ENCODE measurements at places on chromosomes 6 and 20.

DNA sequence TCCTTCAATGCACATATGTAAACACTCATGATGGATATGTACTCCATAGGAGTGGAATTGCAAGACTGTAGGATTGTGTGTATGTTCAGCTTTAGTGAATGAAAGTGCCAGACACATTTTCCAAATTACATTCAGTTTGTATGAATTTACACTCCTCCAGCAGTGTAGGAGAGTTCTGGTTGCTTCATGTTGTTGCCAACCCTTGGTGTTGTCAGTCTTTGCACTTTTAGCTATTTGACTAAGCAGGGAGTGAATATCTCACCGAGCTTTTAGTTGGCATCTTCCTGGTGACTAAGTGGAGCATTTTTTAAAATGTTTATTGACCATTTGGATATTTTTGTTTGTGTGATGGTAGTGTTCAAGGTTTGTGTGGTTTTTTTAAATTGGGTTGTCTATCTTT lies 23.9 kb downstream of the NKX2-4 start:
- no peak for DNase-seq

- peak; percentile 76 for DNase-seq
Measured at GRCh38 chr20:25065625-25066338, 7.8 kb upstream of the ACSS1 start.

- peak; percentile 12 for DNase-seq
Measured at GRCh38 chr6:135088818-135089809, 34.5 kb upstream of the HBS1L start.

DNA sequence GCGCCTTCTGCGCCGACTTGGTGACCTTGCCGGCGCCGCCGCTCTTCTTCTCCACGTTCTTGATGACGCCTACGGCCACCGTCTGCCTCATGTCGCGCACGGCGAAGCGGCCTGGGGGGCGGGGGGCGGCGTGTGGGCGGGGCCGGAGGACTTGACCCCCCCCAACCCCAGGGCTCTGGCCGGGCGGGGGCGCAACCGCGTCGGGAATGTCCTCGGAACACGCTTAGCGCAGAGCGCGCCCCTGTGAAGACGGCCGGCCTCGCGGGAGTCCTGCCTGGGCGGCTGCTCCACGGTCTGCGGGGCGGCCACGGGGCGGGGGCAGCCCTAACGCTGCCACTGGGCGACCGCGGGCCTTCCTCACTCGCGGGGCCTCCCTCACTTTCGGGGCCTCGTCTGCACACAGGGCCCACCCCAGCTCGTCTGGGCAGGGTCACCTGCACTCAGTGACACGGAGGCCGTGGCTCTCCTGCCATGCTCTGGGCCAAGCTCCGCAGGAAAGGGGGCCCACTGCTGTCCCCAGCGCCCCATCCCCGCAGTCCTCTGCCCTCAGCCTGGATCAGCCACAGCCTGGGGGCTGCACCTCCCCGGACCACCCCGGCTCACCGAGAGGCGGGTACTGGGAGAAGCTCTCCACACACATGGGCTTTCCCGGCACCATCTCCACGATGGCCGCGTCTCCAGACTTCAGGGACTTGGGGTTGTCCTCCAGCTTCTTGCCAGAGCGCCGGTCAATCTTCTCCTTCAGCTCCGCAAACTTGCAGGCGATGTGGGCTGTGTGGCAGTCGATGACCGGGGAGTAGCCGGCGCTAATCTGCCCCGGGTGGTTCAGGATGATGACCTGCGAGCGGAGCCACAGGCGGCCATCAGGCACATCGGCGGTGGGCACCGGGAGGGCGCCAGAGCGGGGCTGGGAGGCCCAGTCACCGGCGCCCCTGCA lies 10.3 kb downstream of the EEF1A2 start:
- no peak for DNase-seq

DNA sequence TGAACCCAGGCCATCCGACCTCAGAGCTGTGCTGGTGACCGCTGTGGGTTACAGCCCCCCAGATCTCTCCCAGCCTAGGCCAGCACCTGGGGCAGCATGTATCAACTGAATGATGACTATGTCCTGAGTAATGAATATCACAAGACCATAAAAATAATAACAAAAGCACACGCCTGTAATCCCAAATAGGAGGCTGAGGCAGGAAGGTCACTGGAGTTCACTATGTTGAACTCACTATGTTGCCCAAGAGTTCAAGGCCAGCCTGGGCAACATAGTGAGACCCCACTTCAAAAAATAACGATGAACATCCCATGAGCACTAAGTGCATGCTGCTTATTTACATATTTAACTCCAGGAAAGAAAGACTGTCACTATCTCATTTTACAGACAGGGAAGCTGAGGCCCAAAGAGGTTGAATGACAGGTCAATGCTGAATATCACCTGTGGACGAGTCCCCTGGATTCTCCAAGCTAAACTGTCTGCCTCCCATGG lies 92.3 kb downstream of the NFATC2 start:
- DNase-seq: no peak

GRCh38 chr6:51250317-51250716 lies 431.6 kb downstream of the TFAP2B start:
- DNase-seq: no peak

- DNase-seq: no peak
Measured at GRCh38 chr6:31871046-31871659, 7.6 kb downstream of the SLC44A4 start.

DNA sequence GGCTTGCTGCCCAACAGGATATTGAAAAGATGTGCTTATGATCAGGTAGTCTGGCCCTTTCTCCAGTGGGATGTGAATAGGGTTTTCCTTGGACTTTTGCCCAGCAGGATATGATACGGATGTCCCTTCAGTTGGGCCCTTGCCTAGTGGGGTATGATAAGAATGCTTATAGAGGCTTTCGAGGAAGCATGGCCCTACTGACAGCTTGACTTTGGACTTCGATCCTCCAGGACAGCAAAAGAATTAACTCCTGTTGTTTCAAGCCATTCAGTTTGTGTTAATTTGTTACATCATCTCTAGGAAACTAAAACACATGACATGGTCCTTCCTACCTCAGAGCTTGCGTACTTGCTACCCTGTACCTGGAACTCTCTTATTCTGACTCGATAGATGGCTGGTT lies 9.7 kb upstream of the ZNF334 start:
- no peak for DNase-seq

GRCh38 chr20:57567471-57568079 lies 6.7 kb downstream of the PCK1 start:
- DNase-seq: no peak

GRCh38 chr6:39151211-39151610 lies 36.2 kb upstream of the SAYSD1 start:
- DNase-seq: no peak

GRCh38 chr6:38476141-38476540 lies 163.6 kb downstream of the BTBD9 start:
- DNase-seq: no peak

- DNase-seq: no peak
Measured at GRCh38 chr20:48531505-48531904, 296.3 kb downstream of the PREX1 start.

GRCh38 chr6:44007818-44008621 lies 119.2 kb downstream of the MRPL14 start:
- DNase-seq: no peak

DNA sequence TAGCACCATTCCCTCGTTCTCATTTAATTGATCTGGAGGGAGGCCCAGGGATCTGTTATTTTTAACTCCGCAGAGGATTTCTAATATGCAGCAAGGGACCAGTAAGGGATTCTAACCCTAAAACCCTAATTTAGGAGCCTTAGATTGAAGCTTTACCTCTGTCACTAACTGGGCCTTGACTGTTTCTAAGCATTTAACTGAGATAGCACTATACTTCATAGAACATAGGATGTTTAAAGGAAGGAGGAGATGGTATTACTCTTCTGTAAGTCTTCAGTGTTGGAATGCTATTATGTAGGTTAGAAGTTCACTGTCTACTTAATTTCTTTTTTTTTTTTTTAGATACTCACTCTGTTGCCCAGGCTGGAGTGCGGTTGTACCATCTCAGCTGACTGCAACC lies 242.5 kb downstream of the ZFAND3 start:
- DNase-seq: no peak

GRCh38 chr6:130794738-130795137 lies 32.5 kb upstream of the SMLR1 start:
- DNase-seq: no peak

DNA sequence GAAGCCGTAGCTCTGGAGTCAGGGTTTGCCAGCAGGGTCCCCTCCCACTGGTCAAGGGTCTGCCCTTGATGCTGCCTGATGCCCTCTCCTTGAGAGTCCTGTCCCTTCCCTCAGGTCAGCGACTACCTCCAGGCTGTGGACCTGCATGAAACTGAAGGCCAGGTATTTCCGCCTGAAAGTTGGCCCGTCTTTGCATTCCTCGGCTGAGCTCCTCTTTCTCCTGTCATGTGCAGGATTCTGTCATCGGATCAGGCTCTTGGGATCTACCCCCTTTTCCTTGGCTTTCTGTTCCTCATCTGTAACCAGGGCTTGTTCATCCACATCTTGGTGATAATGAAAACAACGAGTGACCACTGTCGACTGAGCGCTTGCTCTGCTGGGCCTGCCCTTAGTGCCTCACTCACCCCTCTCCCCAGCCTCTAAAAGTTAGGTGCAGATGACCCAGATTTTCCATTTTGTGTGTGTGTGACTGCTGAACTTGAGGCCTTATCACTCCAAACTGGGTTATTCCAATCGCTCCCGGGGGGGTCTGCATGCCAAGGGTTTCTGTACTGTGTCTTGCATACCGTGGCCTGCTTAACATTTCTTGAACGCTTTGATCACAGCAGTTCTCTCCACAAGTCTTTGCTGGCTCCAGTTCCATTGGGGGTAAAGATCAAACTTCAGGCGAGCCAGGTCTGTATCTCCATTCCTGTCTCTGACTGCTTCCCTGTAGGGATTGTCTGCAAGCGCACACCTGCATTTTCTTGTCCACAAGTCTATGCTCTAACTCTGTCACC lies 81.6 kb downstream of the DTD1 start:
- no peak for DNase-seq

DNA sequence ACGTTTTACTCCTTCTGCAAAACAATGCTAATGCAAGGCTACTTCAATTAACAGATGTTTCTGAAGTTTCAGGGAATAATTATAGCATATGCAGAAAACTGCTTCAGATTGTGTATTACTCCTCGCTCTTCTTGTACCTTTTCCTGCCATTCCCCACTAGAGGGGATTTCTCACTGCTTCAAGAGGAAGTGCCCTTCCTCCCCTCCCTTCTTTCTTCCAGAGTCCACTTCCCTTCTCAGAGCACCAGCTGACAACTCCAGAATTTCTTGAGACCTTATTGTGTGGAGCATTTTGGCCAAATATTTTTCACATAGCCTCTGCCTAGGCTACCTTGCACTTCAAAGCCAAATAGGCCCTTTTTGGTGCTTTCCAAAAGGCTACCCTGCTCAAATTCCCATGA lies 12.7 kb upstream of the MCUR1 start:
- DNase-seq: no peak

- DNase-seq: no peak
Measured at GRCh38 chr20:57601737-57602136, 18.5 kb downstream of the ZBP1 start.

DNA sequence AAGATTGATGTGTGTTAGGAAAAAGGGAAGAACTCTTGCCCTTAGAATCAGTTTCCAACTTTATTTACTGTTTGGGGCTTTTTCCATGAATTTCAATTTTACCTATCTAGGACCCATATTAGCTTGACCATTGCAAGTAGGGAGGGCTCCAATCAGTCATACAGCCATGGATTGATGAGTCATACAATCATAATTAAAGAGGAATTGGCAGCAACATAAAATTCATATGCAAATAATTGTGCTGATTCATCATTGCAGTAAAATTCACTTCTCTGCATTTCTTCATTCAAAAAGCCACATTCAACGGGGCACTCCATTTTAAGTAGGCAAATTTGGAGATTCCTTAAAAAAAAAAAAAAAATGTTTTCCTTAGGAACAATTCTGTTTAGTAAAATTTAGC lies 1016.4 kb downstream of the KIF16B start:
- no peak for DNase-seq

DNA sequence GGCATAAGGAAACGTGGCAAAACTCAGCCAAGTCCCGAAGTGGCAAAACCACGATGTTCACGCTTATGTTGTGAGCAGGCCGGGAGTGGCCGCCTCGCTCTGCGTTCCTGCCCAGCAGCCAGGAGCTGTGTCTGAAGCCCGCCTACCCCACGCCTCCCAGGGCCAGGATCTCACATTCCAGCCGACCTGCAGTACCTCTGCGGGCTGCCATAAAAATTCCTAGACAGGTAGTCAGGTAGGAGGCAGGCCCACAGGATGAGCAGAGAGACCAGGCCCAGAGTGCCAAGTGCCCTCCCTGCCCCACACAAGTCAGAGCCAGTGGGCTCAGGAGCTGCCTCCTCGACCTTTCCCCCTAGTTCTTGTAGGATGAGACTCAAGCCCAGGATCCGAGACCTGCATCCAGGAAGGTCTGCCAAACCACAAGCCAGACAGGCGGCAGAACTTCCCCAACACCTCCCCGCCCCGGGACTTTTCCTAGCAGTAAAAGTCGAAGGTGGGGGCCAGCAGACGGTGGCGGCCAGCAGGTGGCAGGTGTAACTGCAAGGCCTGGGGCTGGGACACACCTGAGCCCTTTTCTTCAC lies 16.7 kb downstream of the PMEPA1 start:
- no peak for DNase-seq

DNA sequence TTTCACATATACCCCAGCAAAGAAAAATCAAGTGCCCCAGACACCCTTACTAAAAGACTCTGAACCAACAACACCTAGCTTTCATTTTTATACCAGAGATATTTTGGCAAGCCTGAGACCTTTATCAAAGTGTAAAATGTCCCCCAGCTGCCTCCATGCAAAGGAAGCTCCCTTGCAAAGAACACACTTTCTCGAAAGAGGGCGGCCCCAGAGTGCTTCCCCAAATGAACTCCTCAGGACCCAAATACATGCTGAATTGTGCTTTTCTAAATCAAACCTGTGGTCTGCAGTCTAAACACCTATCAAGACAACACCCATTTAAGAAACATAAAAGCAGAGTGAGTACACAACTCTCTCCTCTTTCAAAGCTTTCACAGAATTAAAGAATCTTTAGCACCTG lies 490 bp downstream of the IPCEF1 start:
- DNase-seq: no peak

DNA sequence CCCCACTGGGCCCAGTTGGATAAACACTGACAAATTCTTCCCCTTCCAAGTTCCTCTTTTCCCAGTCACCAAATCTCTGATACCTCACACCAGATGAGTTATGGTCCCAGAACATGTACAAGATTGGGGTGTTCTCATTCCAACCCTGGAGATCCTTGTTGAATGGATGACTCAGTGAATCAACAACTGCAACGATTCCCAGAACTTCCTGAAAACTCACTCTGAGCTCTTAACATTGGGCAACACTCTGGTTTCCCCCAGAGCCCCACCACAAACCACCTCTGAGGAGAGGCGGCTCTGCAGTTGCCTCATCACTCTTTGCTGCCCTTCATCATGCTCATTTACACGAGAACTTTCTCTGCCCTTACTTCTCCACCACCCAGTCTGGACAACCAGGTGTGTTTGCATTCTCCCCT lies 115.2 kb downstream of the MRPL14 start:
- DNase-seq: peak; percentile 63
